ENCODE measurements at places on chromosomes 11 and 22. TPM values are rescaled to one million over a fixed set of nuclear protein-coding genes. Genes with fewer than 3 reads are reported as not detected.

The TMEM223 gene
- total RNA-seq: 10.5 TPM

The TMEM191B gene
- 0.28 TPM for total RNA-seq

The ACRV1 gene
- not detected for total RNA-seq

The CDC42EP2 gene
- 6.0 TPM for total RNA-seq

The KCNK7 gene
- 0.68 TPM for total RNA-seq

The LRRC56 gene
- 1.4 TPM for total RNA-seq

The MS4A1 gene
- not detected for total RNA-seq

Data from nasal cavity respiratory epithelium epithelial cell of viscerocranial mucosa (primary cell).